ENCODE measurements at places on chromosomes 6 and 20.

GRCh38 chr20:16069389-16070010 is 503.7 kb downstream of the KIF16B start:
- DNase-seq, result no peak

GRCh38 chr6:156946370-156946936 is 169.3 kb downstream of the ARID1B start:
- DNase-seq, result no peak

DNA sequence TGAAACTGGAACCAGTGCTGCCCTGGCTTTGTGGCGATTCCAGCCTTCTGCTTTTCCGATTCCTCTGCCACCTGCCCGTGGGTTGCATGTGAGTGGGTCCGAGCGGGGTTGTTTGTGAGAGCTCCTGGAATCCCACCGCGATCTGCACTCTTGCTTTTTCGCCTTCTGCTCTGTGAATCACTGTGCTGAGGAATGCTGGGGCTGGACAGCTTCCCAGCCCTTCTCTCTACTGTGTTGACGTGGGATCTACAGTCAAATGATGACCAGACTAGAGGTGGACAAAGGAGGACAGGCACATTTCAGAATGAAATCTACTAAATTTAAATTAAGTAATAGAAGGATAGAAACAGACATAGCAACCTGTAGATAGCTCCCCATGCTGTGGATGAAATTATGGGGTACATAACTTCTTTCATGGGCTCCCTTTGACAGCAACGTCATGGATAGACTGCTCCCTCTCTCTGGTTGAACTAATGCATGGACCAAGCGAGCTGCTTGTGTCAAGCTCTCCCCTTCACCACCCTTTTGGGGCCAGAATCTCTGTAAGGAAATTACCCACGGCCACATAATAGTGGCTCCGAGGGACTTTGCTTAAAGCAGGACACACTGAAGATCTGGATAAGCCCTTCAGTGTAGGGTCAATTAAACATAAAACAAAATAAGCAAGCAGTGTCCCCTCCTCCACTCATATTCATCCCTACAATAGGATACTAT is 2.0 kb downstream of the FNDC1 start:
- no peak for DNase-seq

DNA sequence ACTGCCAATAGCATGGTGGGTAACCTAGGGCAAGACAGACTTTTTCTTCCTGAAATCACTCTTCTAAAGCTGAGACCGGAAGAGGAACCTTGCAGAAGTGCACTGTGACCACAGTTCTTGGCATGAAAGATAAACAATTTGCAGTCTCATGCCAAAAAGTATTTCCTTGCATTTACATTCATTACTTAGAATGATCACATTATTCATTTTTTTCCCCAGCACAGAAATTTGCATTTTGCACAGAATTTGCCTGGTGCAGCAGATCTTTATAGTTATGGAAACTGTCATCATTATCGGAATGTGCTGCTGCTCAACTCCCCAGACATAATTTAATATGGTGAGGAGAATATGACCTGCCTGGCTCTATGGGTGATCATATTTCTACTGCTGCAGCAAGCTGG is 42.2 kb upstream of the EDN3 start:
- no peak for DNase-seq

GRCh38 chr6:147648916-147649315 is 140.4 kb downstream of the SAMD5 start:
- no peak for DNase-seq

DNA sequence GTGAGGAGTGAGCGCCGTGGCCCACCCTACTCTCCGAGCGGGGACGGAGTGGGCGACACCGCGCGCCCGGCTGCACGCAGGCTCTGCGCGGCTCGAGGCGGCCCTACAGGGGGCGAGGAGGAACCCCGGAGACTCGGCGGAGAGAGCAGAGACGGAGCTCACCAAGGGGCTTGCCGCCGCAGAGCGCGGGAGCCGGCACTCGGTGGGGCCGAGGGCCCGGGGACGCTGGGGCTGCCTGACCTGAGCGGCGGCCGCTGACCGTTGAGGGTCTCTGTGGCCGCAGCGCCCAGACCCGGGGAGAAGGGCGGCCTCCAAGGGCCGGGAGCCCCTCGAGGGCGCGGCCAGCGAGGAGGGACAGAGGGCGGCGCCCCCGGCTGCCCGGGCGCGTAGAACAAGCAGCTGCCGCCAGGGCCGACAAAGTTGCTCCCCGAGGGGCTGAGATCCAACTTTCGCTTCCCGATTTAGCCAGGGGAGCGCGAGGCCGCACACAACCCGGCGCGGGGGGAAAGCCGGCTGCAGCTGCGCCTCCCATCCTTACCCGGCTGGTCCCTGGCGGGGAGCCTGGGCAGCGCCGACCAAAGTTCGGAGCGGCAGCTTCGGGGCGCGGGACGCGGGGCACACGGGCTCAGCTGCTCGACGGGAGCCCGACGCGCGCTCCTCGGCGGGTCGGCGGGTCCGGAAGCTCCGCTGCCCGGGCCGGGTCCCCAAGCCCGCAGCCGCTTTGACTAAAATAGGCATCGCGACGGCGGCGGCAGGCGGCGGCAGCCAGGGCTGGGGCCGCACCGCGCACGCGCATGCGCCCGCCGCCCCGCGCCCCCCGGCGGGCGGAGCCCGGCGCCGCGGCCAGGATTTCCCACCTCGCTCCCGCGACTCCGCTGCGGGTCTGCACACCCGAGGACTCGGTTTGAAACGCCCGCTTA is 43.1 kb downstream of the POPDC3 start:
- DNase-seq, result peak; percentile 0

DNA sequence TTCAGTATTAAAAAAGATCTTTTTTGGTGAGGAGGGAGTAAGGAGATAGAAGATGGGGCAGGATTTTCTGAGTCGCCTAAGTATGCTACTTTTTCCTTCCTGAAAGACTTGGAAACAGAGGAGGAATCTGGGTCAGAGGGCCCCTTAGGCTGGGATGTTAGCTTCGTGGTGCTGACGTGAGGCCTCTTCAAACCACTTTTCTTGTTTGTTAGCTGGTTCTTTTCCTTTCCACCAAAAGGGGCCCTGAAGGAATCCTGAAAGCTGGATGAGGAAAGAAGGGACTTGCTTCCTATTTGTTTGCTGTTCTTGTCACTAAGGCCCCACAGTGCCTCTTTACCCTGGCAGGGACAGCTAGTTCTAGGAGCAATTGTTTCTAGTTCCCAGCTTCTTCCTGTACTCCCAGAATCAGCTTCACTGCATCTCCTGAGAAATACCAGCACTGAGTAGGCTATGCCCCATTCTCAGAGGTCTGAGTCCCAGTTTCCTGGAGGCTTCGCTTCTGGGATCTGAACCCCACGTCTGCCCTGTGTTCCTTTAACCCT is 2.2 kb upstream of the IL20RA start:
- no peak for DNase-seq

GRCh38 chr6:150191809-150192208 is 49.0 kb downstream of the PPP1R14C start:
- DNase-seq, result no peak

GRCh38 chr6:157135691-157136090 is 187.6 kb downstream of the TMEM242 start:
- DNase-seq, result no peak

DNA sequence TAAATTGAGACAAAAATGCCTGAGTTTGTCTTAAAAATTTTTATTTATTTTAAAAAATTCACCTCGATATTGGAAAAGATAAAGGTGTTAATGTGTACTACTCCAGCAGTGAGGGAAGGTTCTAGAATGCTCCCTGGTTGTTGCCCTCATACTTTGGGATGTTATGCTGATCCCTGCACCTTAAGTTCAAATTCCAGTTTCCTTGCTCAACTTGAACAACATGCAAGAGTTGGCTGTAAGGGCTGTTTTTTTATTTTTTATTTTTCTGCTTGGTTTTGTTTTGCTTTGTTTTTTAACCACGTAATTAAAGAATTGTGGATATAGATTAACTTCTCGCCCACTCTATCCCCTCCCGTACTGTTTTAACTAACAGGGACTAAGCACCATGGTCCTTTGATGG is 158.7 kb upstream of the CITED2 start:
- no peak for DNase-seq

DNA sequence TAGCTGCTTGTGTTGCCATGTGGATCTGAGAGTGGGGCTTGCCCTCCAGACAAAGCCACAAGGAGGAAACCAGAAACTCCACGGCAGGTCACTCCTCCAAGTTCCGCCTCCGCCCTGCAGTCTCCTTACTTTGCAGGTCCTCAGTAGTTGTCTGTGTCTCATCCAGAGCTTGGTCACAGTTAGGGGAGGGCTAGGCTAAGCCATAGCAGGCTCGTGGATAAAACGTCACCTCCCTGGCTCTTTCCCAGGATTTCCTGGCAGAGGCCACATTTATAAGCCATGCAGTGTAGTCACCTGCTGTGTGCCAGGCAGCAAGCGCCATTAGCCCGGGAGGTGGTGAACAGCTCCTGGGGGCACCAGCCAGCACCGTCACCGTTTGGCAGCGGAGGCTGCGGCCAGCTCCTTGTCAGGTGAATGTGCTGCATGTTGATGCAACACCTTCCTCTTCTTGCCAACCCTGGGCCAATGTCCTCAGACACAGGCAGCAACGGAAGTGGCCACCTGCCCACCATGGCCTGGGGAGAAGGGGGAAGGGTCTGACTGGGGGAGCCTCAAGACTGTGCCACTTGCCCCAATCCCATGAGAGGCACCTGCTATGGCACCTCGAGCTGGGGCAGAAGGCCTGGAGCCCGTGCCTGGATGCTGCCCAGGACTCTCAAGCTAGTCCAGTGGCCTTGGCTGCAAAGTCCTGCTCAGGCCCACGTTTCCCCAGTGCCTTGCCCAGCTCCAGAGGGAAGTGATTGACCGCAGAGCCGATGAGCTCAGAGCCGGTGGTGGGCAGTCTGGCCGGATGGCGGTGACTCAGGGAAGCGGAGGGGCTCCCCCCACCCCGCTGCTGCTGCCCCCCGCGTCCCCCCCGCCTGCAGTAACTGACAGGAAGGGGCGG is 39.0 kb upstream of the SLCO4A1 start:
- DNase-seq, result no peak

DNA sequence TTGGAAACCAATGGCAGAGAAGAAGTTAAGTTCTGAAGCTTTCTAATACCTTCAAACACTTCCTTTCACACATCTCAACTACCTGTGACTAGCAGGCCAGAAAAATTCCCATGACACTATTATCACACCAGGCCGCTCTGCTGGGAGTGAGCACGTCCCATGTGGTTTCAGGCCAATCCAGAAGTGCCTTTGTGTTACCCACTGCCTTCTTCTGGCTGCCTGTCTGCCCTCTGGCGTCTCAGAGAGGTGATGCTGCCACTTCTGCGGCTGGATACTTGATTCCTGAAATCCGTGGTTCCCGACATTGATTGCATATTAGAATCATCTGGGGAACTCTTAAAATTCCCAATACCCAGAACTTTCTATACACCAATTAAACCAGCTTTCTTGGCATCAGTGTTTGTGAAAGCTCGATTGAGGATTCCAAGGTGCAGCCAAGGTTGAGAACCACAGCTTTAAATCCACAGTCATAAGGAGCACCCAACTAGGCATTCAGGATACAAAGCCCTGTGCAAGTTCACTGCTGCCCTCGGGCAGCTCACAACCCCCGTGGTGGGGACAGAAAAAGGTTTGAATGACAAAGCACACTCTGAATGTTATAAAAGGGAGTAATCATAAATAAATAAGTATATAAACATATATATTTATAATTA is 65.6 kb downstream of the STMND1 start:
- DNase-seq, result no peak

GRCh38 chr6:46331461-46331860 is 159.8 kb downstream of the RCAN2 start:
- DNase-seq, result no peak

DNA sequence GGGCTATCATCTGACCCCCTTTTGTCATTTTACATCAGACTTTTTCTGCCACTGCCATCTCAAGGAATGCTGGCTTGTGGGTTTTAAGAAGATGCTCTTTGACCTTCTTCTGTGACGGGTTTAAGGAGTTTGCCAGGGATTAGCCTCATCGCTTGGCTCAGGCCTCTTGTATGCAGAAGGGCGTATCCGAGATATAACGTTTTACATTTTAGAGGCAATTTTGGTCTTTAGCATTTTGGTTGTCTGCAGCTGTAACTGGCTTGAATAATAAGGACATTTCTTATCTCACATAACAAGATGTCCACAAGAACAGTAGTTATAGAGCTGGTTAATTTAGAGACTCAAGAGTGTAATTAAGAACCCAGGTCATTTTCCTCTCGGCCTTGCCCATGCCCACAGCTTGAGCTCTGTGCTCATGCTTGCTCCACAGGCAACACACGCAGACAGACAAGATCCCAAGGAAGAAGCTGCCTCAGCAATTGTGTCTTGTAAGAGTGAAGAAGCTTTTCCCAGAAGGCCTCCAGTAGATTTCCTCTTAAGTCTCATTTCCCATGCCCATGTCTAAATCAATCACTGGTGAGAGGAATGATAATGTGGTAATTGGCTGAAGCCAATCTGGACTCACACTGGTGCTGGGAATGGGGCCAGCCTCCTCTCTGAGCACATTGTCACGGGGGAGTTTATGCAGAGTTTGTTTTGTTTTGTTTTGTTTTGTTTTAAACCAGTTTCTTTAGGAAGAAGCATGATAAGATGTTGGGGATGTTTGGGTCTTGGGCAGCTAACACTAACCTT is 36.8 kb downstream of the PTCHD4 start:
- no peak for DNase-seq

- no peak for DNase-seq
Observed at GRCh38 chr6:152458648-152459644, 178.2 kb downstream of the SYNE1 start.

- no peak for DNase-seq
Observed at GRCh38 chr6:130783416-130784107, 43.6 kb upstream of the SMLR1 start.

- DNase-seq, result peak; percentile 41
Observed at GRCh38 chr6:157020881-157021343, 243.7 kb downstream of the ARID1B start.

- no peak for DNase-seq
Observed at GRCh38 chr6:22306741-22307466, 10.1 kb upstream of the PRL start.

GRCh38 chr6:113149511-113149910 is 707.6 kb upstream of the MARCKS start:
- DNase-seq, result no peak

DNA sequence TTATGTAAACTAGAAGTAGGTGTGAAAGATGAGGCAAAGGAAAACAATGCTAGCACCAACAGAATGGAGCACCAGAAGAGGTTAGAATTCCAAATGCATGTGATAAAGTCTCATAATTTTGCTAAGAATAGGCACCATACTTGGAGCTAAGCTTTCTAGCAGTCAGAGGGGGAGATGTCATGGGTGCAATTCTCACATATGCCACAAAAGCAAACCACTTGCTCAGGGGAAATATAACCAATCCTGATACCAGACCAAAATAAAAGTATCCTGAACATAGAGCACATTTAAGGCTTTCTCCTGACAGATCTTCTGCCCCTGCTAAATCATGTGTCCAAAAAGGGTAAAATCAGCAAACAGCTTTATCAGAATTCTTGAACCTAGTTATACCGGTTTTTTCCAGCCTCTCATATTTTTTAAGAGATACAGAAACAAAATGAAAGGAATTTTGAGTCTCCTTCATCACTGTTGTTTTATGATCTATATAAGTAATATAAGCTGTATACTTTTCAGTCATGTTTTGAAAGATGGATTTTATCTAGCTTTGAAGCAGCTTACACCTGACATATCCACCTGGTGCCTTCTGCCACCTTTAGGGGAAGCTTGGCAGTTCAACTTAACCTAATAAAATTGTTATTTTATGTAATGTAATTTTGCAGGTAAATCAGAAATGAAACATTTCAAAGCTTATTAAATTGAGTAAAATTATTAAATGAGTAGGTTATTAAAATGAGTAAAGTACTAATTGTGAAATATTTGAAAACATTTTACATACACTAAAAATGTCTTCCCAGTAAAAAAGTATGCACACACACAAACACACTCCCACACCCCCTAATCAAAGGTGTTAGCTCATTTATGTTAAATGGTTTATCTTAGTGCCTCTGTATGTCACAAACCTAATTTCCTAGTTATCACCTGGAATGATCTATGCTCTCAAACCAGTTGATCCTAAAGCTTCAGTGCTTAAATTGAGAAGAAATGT is 2.8 kb downstream of the SPO11 start:
- DNase-seq, result no peak
